ENCODE measurements at places on chromosomes 2 and 18.

- peak; percentile 17 for DNase-seq
These were observed 40.6 kb upstream of the LAMA1 start for GRCh38 chr18:7158216-7158615.

DNA sequence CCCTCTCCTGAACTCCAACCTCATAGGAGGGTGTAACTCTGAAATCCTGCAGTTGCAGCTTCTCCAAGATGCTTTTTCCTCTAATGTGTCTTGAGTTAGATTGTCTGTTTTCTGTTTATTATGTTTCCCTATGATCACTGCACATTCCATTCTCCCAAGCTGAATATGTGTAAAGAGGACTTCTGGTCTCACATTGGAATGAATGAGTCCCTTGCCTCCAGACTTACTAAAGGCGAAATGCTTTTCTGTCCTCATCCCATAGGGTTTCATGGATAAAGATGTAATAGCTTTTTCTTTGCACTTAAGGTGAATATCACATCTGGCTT lies 35.5 kb upstream of the CYP27A1 start:
- DNase-seq = no peak

- no peak for DNase-seq
These were observed 37.6 kb downstream of the GLI2 start for GRCh38 chr2:120773186-120773800.

DNA sequence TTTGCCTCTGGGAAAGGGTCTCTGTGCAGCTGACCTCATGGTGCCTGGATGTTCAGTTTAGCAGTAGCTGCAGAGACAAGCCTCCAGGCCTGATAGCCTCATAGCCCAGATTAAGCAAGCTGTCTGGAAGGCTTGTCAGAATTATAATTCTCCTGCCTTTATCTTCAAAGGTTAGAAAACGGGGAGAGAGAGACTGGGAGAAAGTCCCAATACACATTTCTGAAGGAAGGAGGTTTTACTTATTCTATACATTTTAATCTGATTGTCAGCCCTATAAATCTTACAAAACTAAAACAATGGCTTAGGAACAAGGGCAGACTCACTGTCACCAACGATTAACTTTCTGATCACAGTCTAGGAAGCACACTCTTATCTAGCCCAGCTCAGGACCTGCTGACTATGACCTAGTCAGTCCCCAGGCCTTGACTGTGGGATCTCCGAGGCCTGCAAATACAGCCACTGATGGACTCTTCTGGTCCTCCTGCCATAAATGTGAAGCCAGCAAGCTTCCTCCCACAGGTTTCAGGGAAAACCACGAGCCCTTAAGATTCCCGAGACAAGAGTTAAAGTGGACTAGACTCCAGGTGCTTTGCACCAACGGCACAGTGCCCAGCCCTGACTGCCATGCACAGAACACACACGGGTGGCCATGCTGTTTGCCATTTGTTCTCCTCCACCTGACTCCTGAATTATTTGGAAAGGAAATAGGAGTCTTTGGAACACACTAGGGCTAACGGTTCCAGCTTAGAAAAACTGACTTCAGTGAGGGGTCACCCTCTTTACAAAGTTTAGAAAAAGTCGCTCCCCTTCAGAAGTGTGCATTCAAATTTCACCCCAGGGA lies 111.4 kb upstream of the SMAD7 start:
- no peak for DNase-seq

Measured in amniotic stem cell (primary cell).